Activated naive CD4-positive, alpha-beta T cell (primary cell): ENCODE measurements at places on chromosomes 4 and X.

- no peak for DNase-seq
Observed at GRCh38 chr4:120718979-120719566, 203.5 kb downstream of the PRDM5 start.

- no peak for DNase-seq
Observed at GRCh38 chr4:93513851-93514250, 314.7 kb upstream of the ATOH1 start.

- no peak for DNase-seq
Observed at GRCh38 chr4:116636917-116637316, 448.5 kb downstream of the TRAM1L1 start.

DNA sequence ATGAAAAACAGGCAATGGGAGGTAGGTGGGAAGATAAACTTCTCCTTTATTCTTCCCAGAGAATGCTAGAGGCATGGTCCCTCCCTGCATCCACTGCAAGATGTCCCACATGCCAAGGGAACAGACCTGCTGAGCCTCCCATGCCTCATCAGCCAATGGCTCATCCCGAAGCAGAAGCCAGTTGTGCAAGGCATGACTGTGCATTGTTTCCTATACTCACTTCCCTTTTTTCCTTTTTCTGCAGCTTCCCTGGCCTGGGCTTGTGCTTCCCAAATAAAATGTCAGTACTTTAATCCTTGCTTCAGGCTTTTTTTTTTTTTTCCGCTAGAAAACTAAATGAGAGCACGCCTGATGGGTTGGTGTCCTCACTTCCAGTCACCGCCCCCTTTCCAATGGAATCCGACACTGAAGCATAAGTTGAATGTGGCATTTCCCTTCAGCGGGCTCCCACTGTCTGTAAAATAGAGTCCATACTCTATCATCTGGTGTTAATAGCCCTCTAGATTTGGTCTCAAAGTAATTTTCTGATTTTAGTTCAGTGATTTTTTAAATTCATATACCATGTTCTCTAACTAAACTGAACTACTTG, 239.0 kb upstream of the JADE1 start:
- DNase-seq: no peak

DNA sequence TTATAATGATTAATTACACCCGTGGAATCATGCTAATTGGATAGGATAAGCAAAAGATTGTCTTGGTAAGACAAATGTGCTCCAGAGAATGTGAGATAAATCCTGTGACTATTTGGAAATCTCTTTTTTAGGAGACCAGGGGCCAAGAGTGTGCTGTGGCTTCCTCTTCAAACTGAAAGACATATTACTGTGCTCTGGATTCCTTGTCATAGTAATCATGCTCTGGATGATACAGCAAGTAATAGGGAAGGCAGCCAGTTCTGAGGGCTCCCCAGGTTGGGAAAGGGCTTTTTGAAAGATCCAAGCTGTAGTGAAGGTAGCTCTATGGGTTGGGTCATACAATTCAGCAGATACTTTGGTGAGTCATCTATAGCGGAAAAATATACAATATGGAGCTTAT, 600.5 kb downstream of the PCDH18 start:
- DNase-seq: no peak

DNA sequence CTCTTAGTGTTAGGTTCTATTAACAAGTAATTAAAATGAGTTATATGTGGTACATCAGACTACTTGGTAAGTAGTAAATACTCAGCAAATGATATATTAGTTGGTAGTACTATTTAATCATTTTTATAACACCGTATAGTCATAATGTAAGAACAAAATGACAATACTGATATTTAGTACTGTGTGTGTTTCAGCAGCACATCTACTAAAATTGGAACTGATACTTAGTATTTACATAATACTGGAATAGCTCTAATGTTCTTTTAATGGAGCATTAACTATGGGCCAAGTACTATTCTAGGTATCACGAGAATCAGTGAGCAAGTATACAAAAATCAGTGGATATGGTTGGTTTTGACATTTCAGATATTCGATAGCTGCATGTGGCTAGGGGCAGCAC, 35.3 kb downstream of the ERVMER34-1 start:
- DNase-seq: no peak

GRCh38 chr4:109912706-109913595, at the start of gene EGF:
Gene EGF, plus strand, starts transcription at chr4:109912883. Its CDS starts 453 bp downstream, at chr4:109913336.
- no peak for DNase-seq

- DNase-seq: no peak
Observed at GRCh38 chr4:169269916-169270809, 593 bp downstream of the SH3RF1 start.

- no peak for DNase-seq
Observed at GRCh38 chrX:129842510-129843208, 1.0 kb downstream of the ZDHHC9 start.

- no peak for DNase-seq
Observed at GRCh38 chr4:134147941-134148340, 53.6 kb downstream of the PABPC4L start.

DNA sequence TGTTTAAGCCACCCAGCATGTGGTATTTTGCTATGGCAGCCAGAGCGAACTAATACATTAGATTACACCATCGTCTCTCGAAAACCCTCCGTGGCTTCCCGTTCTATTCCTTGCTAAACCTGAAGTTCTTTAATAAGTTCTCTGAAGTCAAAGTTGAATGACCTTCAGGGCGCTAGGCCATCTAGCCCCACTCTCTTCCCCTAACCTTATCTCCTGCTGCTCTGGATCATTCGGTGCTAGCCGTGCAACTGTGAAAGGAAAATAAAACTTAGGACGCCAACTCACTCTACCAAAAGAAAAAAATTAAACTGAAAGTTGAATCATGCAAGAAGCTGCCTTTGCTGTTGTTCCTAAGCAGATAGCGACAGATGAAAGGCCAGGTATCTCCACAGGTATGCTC, 40.0 kb downstream of the CHRNA9 start:
- DNase-seq: no peak

DNA sequence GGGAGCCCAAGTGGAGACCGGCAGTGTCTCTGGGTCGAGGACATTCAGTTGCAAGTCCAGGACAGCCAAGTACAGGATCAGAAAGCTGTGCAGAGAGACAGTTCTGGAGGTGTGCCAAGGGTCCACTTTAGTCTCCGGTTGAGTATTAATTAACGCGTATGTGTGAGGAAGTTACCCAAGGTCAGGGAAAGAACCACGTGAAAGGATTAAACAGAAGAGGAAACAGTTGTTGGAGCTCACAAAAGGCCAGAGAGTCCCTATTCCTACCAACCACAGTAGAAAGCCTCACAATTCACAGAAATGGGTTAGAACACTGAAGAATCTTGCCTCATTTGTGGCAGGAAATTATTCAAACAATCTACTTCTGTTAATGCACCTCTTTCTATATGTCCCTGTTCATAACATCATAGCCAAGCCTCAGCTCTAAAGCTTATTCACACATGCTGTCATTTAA, 17.9 kb upstream of the NSUN7 start:
- DNase-seq: no peak

GRCh38 chr4:36054694-36055422, 189.5 kb downstream of the ARAP2 start:
- no peak for DNase-seq

GRCh38 chr4:109206620-109207019, 95.8 kb downstream of the COL25A1 start:
- DNase-seq: no peak

GRCh38 chrX:71650333-71650969, 16.9 kb upstream of the LOC101059915 start:
- no peak for DNase-seq

DNA sequence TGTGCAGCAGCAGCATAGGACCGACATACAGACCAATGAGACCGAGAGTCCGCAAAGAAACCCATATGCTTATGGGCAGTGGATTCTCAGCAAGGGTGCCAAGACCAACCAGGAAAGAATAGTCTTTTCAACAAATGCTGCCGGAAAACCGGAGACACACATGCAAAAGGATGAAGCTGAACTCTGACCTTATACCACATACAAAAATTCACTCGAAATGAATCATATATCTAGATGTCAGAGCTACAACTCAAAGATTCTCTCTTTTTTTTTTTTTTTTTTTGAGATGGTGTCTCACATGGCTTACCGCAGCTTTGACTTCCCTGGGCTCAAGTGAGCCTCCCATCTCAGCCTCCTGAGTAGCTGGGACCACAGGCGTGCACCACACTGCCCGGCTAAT, 16.0 kb upstream of the MXD4 start:
- DNase-seq: no peak

GRCh38 chr4:108360754-108361445, 192.2 kb upstream of the LEF1 start:
- DNase-seq: no peak
